Activated CD4-positive, alpha-beta T cell treated with anti-CD3 and anti-CD28 coated beads, Interleukin-2, amount 50 U/mL, for 4 hours (primary cell): ENCODE measurements at places on chromosomes 16 and 17.

- DNase-seq, result no peak
These were observed 2.1 kb downstream of the TRAF7 start for GRCh38 chr16:2157480-2158261.

- DNase-seq, result no peak
These were observed 45.1 kb downstream of the IRX6 start for GRCh38 chr16:55369151-55369550.

DNA sequence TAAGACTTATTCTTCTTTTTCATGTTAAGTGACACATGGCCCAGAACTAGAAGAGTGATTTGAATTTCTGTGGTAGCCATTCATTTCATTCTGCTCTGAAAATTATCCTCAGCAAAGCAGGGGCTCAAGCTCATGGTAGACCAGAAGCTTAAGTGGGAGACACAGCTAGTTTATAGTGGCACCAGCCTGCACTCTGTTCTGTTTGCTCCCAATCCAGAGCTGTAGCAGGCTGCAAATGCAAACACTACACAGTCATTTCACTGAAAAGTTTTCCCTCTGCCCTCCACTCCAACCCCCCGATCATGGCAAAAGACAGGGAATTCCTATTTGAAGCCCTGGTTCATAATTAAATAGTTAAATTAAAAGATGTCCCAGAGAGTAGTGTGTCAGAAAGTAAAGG, 17.1 kb downstream of the MPP2 start:
- DNase-seq, result no peak

DNA sequence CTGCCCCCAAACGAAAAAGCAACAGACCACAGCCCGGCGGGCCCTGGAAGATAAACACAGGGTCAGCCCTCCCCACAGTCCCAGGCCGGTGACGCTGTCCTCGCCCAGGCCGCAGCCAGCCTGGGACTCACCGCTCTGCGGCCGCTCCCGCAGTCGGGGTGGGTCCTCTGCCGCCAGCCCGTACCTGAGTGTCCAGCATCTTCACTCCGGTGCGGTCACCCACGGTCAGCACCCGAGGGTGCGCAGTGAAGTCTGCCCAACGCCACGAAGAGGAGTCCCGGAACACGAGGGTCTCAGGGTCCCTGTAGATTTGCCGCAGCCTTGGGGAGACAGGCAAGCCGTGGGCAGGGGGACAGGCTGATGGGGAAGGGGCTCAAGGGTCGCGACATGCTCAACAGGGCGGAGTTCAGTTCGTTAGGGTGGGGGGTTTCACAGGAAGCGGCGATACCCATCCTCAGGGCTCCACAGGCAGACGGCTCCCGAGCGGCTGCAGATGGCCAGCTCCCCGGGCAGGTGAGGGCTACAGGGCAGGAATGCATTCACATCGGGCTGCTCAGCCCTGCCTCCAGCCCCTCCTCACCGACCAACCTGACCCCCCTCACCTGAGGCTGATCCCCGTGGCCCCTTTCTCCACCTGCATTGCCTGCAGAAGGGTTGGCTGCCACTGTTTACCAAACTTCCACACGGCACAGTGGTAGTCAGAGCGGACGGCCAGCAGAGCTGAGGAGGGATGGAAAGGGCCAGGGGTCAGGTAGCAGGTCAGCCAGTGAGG, 5.5 kb downstream of the TAF1C start:
- no peak for DNase-seq

GRCh38 chr16:50525262-50525661, 22.9 kb upstream of the NKD1 start:
- no peak for DNase-seq

GRCh38 chr16:87678618-87679017, 76.3 kb downstream of the JPH3 start:
- DNase-seq, result no peak

GRCh38 chr17:56603486-56604238, 10.2 kb downstream of the NOG start:
- DNase-seq, result no peak

- no peak for DNase-seq
These were observed 2.5 kb downstream of the KRT33A start for GRCh38 chr17:41347869-41348760.

GRCh38 chr17:80921159-80921558, 70.5 kb upstream of the CHMP6 start:
- DNase-seq, result no peak

- DNase-seq, result no peak
These were observed 24.2 kb upstream of the ABCA3 start for GRCh38 chr16:2364638-2365210.

DNA sequence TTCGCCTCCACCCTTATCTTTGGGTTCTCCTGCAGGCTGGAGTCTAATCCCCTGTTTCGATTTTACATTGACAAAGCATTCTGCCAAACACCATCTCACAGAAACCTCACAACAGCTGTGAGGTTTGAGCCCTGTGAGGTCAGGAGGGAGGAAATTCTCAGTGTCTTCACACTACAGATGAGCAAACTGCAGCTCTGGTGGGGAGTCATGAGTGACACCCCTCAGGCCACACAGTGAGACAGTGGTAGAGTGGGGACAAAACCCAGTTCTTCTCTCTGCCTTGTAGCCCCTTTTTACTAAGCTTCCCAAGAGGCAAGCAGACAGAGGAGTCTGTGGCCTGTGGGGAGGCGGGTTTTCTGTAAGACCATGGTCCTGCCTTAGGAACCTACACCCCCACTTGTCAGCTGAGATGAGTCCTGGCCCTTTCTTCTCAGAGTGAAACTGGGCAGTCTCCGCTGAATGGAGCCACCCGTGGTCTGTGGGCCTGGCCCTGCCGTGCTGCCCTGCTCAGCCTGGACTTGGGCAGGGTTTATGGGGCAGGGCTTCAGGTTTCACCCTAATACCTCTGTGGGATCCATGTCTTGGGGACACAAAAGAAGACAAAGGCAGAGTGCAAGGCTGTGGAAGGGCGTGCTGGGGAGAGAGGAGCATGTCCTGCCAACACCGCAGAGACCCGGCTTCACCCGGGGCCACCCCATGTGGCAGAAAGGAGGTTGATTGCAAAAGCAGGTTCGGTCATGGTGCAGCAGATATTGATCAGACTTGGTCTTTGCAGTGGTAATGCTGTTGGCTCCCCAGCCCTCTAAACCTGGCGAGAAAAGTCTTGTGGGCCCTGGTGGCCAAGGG, 59.0 kb downstream of the ABR start:
- no peak for DNase-seq

GRCh38 chr16:30659507-30660423, 1.5 kb downstream of the FBRS start:
- peak; percentile 26 for DNase-seq

- DNase-seq, result no peak
These were observed 12.4 kb upstream of the CACNG4 start for GRCh38 chr17:66952031-66952524.

- no peak for DNase-seq
These were observed 1.4 kb downstream of the GOT2 start for GRCh38 chr16:58732545-58733247.

GRCh38 chr17:5047446-5047845, 12.2 kb upstream of the SLC52A1 start:
- no peak for DNase-seq

DNA sequence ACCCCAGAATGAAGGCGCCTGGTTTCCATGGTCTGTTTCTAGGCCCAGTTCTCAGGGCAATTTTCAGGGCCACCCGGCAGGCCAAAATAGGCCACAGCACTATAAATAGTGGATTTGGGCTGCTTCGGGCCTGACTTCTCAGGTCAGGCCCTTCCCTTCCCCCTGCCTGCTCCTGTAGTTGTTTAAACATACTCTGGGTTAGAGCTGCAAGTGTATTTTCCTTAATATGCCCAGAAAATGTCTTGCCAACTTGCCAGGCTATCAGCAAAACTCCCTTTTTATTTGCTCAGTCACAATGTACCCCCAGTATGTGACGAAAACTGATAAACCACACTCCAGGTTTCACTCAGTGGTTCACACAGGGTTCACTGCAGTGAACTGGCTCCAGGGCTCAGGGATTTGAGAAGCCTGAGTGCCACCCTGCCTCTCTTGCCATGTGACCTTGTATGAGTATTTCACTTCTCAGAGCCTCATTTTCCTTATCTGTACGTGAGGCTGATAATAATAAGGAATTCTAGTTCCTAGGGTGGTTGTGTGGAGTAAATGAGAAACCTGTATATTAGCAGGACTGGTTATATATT, 76.5 kb downstream of the GPRC5B start:
- DNase-seq, result no peak

DNA sequence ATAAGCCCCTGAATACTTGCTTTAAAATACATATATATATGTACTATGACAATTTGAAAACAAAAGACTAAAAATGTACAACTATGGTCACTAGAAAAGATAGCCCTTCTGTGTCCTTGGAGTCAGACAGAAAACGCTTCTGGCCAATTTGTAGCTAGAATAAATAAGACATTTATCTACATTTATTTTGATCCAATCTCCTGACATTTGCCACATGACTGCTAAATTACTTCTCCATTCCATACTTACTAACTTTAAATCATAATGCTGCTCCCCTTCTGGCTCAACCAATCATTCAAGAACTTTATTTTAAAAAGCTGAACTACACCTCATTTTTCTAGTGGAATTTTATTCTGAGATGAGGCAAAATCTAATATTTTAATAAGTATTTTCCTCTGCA, 65.8 kb downstream of the CYTH1 start:
- no peak for DNase-seq

DNA sequence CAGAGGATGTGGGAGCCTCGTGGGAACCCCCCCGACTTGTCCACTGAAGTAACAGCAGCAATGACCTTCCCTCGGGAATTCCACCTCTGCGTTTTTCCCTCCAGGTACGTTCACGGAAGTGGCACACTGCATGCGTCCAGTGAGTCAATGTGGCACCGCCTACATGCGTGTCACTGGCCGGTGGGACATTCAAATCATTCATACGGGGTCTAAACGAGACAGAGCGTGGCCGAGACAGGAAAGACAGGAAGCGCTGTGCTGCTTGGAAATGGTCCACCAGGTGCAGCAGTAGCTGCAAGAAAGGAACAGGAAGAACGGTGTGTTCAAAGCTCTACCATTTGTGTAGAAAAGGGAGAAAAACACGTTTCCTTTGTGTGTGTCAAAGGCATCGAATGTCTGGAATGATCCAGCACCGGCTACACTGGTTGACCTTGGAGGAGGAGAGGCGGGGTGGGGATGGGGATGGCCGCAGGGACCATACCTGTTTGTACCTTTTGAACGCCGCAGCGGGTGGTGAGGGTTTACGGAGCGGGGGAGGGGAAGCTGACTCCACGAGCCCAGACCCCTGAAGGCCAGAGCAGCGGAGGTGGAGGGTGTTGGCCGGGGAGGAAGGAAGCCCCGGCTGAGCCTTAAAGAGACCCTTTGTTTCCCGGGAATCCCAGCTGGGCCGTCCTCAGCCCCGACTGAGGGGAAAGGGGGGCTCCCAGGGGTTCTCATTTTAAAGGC, 1.7 kb upstream of the PGAP6 start:
- DNase-seq, result peak; percentile 39
